ENCODE measurements at places on chromosomes 7 and 10. TPM values are rescaled to one million over a fixed set of nuclear protein-coding genes. Genes with fewer than 3 reads are reported as not detected.

The AOAH gene
- 2.3 TPM for total RNA-seq

The SERPINE1 gene
- total RNA-seq: 26.5 TPM

The STAMBPL1 gene
- 14.4 TPM for total RNA-seq

The VGF gene
- 0.33 TPM for total RNA-seq

The TAS2R4 gene
- total RNA-seq: not detected

The GJD4 gene
- total RNA-seq: not detected

The TWIST1 gene
- total RNA-seq: 16.3 TPM

The OR13A1 gene
- total RNA-seq: not detected

The SMIM30 gene
- 37.0 TPM for total RNA-seq

The SFTPA1 gene
- 11.9 TPM for total RNA-seq

The TMEM168 gene
- 13.7 TPM for total RNA-seq

The ADRB1 gene
- 4.2 TPM for total RNA-seq

The GPR15LG gene
- total RNA-seq: not detected

The CLCN1 gene
- not detected for total RNA-seq

The PPP1R17 gene
- not detected for total RNA-seq

The ARHGAP22 gene
- 3.4 TPM for total RNA-seq

The VENTX gene
- total RNA-seq: 1.7 TPM

The HGF gene
- 5.0 TPM for total RNA-seq

All from esophagus muscularis mucosa (tissue), 4 donors.